ENCODE measurements at places on chromosomes 6 and 20.
A peak's percentile ranks its signal among the peaks of the same experiment; 100 is the strongest.

- DNase-seq: no peak
These were observed 4.9 kb downstream of the LAMA4 start for GRCh38 chr6:112249489-112249888.

DNA sequence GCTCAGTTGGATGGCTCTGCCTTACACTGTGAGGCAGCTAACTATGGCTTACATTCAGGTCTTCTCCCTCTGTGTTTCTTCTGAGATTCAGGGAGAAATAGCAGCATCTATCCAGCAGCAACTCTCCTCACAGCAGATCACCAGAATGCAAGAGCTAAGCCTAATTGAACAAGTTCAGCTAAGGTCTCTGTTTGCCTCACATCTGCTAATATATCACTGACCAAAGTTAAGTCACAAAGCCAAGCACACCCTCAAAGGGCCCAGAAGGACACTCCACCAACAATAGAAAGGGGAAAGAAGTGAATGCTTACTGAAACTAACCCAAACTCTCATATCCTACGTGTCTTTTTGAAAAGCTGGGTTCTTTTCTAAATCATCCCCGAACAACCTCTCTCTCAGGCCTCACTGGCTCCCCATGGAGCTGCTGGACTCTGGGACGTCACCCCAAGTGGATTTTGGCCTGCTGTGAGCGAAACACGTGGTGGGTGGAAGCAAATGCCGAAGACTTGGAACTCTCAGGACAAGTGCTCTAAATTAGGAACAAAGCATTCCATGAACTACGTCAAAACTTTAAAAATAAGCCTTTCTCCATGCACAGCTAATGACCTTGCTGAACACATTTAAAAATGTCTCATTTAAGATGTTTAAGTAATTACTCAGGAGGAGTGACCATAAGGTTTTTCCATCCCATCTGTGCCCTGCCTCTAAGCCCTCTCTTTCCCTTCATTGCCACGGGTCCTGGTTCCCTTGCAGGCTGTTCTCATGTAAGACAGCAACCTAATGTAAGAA, 167.5 kb upstream of the PLCB4 start:
- no peak for DNase-seq

DNA sequence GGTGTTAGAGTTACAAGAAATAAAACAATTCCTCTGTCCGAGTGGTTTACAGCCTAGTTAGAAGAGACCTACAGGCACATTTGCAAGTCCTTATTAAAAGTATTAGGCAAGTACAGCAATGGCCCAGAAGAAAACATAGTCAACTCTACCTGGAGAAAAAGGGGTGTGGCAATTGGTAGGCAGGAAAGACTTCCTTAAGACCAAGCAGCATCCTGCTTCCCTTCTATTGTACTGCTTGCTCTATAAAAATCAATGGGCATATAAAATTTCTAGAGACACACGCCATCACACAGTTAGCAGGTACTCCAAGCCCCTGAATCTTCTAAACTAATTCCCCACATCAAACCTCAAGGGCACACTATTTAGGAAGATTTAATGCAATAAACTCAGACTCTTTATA, 185.6 kb downstream of the ATXN1 start:
- no peak for DNase-seq

DNA sequence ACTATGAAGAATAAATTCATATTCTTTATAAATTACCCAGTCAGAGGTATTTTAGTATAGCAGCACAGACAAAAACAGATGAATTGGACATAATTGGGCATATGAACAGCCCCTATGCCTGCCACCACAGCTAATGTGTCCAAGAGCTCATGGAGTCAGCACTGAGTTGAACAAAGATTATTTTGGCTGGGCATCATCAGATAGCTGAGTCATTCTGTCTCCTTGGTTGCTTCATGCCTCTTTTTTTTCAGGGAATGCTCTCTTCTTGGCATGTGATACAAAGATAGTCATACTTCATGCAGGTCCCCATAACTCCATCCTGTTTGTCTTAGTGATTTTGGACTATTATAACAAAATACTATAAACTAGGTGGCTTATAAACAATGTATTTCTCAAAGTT, 275.6 kb downstream of the TENT5A start:
- no peak for DNase-seq

DNA sequence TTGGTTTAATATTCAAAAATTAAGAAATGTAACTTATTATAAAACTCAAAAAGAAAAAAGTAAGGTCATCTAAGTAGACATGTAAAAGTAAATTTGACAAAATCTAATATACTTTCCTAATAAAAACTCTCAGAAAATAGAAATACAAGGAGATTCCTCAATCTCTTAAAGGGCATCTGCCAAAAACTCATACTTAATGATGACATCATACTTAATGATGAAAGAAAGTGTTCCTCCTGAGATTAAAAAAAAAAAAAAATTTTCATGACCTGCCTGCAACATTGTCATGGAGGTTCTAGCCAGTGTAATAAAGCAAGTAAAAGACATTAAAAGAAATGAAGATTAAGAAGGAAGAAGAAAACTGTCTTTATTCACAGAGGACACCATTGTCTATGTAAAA, 325.7 kb upstream of the BTBD3 start:
- DNase-seq: no peak

DNA sequence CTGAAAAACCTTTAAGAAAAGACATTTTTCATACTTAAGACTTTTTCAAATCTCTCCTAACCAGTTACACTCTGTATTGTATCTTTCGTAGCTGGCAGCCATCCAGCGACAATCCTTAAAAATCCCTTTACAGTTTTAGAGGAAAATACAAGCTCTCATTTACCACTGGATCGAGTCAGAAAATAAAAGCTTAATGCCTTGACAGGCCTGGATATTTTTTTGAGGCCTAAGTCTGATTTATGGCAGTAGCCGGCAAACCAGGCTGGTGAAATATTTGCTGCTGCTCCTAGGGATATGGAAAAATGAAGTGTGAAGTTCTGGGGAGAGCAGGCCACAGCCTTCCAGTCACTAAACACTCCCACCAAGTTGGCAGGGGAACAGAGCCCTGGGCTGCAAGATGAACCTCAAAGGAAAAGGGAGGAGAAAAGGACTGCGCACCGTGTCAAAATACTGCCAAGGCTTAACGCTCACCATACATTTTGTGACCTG, 213.0 kb upstream of the SUPT3H start:
- no peak for DNase-seq

GRCh38 chr6:116476002-116476678, 15.0 kb downstream of the CALHM6 start:
- DNase-seq: no peak

DNA sequence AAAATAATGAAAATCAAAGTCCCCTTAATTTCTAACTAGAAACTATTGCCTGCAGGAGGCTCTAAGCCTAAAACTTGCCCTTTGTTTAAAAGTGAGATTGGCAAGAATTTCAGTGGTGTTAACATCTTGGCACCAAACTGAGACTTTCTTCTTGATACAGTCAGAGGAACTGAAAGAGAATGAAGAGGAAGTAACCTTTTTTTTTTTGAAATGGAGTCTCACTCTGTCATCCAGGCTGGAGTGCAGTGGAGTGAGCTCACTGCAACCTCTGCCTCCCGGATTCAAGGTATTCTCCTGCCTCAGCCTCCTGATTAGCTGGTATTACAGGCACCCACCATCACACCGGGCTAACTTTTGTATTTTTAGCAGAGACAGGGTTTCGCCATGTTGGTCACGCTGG, 3.6 kb downstream of the DOP1A start:
- DNase-seq: no peak

GRCh38 chr6:126252154-126252553, 87.8 kb upstream of the CENPW start:
- no peak for DNase-seq

- DNase-seq: peak; percentile 16
These were observed 1.1 kb downstream of the SOX4 start for GRCh38 chr6:21594416-21595281.

DNA sequence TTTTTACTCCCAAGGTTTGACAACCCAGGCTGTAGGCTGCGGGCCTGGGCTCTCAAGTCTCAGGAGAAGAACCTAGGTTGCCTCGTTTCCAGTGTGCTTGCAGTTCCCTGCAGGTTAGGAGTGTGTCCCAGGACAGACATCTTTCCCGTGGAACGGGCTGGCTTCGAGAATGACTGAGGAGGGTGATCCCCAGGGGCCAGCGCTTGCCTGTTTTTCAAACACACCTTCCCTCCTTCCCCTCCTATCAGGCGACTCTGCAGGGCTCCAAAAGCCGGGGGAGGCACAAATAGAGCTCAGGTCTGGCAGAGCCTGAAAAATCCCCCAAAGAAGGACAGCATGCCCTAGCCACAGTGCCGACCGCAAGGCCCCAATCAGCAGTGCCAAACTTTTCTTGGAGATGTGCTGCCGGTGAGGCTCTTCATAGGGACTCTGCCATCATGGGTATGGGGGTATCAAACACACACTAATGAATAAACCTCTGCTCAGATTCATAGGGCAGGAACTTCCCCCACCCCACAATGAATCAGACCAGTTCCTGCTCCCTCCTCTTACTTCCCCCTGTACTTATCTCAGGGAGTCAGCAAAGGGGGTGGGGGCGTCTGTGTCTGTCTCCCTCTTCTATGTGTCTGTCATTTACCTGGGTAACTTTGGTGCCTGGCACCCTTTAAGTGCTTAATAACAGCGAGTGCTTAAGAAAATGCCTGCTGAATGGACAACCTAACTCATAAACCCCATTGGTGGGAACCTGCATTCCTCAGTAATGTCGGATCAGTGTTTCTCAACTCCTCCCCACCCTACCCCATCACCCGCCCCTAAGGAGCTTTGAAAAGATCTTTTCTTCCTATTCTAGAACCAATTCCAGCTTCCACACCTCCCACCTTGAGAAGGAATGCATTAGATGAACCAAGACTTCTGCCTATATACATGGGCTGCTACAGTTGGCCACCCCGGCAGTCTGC, 1.6 kb downstream of the KCNG1 start:
- no peak for DNase-seq

- DNase-seq: peak; percentile 69
These were observed 4.5 kb upstream of the TNXB start for GRCh38 chr6:32113386-32114352.

DNA sequence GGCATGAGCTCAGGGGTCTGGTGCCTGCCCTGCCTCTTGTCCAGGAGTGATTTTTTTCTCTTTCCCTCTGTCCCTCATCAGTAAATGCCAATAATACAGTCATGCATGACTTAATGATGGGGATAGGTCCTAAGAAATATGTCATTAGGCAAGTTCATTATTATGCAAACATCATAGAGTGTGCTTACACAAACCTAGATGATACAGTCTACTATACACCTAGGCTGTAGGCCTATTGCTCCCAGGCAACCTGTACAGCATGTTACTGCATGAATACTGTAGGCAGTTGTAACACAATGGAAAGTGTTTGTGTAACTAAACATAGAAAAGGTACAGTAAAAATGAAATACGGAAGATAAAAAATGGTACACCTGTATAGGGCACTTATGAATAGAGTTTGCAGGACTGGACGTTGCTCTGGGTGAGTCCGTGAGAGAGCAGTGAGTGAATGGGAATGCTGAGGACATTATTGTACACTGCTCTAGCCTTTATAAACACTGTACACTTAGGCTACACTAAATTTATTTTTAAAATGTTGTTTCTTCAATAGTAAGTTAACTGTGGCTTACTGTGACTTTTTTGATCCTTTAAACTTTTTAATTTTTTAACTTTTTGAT, 22.1 kb downstream of the PBOV1 start:
- no peak for DNase-seq

- no peak for DNase-seq
These were observed 17.9 kb upstream of the HLA-C start for GRCh38 chr6:31289788-31290187.

- DNase-seq: no peak
These were observed 45.0 kb downstream of the FAM83B start for GRCh38 chr6:54891536-54891935.

- no peak for DNase-seq
These were observed 174.6 kb downstream of the LMBRD1 start for GRCh38 chr6:69622230-69622629.

GRCh38 chr6:143575440-143575839, 63.9 kb upstream of the FUCA2 start:
- DNase-seq: no peak

DNA sequence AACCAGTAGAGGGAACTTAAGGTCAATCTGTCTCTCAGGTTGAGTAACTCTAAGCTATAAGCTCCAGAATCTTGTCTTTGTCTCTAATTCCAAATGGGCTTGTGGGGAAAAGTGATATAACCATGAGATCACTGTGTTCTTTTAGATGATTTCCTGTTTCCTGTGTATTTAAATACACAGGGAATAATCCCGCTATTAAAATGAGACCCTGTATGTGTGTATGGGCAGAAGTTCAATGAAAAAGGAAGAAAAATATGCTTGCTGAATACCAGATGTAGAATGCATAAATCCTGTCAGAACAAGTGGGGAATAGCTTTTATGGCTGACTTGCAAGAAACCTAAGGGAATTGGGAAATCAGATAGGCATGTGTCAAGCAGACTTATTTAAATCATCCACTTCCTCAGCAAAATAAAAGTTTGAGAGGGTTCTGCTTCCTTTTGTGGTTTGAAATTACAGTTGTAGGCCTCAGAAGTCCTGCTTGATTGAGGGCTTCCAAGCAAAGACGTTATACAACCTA, 164.7 kb upstream of the PDE7B start:
- DNase-seq: no peak

DNA sequence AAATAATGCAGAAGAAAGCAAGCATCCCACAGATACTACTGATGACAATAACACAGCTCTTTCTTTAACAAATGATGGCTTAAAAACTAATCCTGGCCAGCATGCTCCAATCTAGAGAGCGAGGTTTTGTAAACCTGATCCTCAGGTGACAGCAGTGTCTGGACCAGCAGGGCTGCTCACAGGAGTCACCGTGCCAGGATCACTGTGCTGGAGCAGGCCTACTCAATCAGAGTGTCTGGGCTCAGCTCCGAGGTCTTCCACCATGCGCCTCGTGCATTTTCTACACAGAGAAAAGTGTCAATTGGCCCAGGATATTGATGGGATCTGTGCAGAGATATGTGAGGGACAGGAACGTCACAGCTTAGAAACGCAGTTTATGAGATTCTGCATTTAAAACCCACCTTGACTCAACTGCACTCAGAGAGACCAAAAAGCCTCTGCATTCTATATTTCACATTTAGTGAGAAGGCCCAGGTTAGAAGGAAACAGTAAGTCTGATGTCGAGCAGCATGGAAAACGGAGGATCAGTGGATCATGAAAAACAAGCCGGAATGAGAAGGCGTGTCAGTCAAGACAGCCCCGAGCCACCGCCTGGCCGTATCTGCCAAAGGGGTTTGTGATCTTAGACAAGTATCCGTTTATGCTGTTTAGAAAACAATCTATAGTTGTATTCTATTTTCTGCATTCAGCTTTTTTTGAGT, 7.8 kb downstream of the RAMACL start:
- no peak for DNase-seq

GRCh38 chr6:83707829-83708545, 914 bp downstream of the SNAP91 start:
- DNase-seq: no peak

DNA sequence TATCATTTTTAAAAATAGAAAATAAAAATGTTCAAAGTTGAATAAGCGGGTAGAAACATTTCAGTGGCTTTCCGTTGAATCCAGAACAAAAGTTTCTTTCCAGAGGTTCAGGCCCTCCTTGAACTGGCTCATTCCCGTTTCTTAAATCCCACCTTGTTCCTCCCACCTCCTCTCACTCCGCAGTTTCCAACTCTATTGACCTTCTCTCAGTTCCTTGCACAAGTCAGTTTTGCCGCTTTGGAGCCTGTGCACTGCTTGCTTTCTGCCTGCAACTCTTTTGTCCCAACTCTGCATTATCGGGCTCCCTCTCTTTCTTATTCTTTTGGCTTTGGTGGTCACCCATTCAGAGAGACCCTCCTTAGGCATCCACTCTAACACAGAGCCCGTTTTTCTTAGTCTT, 99.9 kb upstream of the EDN1 start:
- DNase-seq: no peak
